ENCODE measurements at places on chromosomes 5 and 9.

DNA sequence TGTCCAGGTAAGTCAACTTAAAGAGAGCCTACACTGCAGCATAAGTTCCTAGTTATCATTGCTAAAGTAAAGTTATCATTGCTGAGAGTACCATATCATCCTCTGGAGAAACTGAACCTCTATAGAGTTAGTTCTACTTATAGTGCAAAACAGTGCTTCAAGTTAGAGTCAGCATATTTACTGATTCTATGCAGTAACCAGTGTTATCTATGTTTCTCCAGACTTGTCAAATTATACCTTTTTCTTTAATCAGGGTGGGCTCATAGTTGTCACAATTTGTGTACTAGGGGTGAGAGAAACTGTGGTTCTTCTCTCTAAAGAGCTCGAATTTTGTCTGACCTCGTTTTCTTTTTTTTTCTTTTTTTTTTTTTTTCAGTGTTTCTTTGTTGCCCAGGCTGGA, 79.6 kb downstream of the ANXA2R start:
- no peak for DNase-seq

DNA sequence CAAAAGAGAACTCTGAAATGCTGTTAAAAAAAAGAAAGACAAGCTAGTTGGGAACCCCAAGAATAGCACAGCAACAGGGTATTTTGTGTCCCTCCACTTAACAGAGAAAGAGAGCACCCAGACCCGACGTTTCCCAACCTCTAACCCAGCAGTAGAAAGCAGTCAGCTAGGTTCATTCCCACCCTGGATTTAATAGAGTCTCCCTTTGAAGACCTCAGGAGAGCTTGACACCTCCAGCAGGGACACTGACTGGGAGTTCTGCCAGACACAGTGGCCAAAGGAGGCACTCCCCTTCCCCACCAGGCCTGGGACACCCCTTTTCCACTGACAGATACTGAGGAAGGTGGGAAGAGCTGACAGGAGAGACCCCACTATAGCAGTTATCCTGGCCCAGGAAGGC, 337.5 kb upstream of the MSX2 start:
- DNase-seq: no peak

GRCh38 chr5:142770650-142771609, 753 bp downstream of the ARHGAP26 start:
- peak; percentile 62 for DNase-seq

- DNase-seq: peak; percentile 52
These were observed 48.5 kb downstream of the SIL1 start for GRCh38 chr5:139149477-139150199.

DNA sequence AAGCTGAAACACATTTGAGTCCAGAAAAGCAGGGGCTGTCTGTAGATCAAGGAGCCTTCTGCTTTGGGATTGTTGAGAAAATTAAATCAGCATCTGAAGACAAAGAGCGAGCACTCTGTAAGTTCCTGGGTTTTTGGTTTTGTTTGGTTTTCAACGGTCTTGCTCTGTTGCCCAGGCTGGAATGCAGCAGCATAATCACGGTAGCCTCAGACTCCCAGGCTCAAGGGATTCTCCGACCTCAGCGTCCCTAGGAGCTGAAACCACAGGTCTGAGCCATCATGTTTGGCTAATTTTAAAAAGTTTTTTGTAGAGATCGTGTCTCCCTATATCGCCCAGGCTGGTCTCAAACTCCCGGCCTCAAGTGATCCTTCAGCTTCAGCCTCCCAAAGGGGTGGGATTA, 266.5 kb upstream of the ADAMTS16 start:
- DNase-seq: no peak

- no peak for DNase-seq
These were observed 601.1 kb downstream of the KCTD16 start for GRCh38 chr5:144771802-144772201.

GRCh38 chr9:19913151-19913550, 124.3 kb upstream of the SLC24A2 start:
- DNase-seq: no peak

DNA sequence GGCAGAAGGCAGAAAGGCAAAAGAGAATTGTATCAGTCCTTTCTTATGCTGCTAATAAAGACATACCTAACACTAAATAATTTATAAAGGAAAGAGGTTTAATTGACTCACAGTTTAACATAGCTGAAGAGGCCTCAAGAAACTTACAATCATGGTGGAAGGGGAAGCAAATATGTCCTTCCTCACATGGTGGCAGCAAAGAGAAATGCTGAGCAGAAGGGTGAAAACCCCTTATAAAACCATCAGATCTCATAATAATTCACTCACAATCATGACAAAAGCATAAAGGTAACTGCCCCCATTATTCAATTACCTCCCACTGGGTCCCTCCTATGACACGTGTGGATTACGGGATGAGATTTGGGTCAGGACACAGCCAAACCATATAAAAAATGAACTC, 312.5 kb upstream of the PTGER4 start:
- no peak for DNase-seq

- DNase-seq: peak; percentile 54
These were observed at the start of gene FGD3 for GRCh38 chr9:92947268-92948037. FGD3 (plus strand) TSS chr9:92947523; CDS start chr9:92976257, 28,734 bp downstream.

DNA sequence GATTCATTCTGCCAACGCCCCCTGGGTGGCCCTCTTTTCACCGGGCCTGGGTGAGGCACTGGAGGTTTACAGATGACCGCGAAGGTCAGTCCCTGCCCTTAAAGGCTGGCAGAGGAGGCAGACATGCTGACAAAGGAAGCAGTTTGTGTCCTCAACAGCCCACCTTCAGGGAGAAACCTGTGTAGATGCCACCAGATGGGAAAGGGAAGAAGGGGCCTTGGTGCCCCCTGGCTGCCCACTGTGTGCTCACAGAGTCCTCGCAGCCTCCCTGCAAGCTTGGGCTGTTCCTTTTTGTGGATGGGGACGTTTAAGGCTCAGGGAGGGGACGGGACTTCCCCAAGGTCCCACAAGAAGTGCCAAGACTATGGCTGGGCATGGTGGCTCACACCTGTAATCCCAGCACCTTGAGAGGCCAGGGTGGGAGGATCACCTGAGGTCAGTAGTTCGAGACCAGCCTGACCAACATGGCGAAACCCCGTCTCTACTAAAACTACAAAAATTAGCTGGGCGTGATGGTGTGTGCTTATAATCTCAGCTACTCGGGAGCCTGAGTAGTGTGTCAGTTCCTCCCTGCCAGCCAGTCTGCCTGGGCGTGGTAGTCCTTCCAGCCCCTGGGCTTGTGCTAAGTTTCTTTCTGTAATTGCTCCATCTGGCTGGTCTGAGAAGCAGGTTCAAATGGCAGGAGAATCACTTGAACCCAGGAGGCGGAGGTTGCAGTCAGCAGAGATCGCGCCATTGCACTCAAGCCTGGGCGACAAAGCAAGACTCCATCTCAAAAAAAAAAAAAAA, 36.2 kb downstream of the NEK6 start:
- peak; percentile 67 for DNase-seq

GRCh38 chr5:74862221-74862620, 4.0 kb downstream of the FAM169A start:
- DNase-seq: no peak

DNA sequence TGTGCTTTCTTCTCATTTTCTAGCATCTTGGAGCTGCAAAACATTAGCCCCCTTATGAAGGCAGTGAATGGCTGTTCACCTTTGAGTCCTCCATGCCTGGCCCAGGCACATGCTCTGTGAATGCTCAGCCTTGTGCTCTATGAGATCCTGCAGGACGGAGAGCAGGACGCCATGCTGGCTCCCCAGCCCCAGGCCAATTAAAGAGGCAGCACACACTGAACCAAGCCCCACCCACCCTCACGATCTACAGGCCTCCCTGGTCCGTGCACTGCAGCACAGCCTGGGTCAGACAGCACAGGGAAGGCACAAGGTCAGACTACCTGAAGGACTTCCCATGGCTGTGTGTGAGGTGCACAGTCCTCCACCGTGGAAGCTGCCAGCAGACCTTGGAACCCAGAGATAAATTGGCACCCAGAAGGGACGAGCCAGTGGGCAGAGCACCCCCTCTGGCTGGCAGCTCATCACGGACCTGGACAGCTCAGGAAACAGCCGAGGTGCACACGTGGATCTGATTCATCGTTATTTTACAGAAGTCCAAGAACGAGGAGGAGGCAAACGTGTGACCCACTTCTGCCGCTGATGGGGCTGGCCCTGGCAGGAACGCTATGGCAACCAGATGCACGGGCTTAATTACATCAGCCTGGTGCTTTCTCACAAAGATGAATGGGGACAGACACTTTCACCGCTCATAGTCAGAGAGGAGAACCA, 59.5 kb downstream of the OLFM1 start:
- DNase-seq: peak; percentile 36

- no peak for DNase-seq
These were observed 44.2 kb downstream of the GSN start for GRCh38 chr9:121312169-121312568.

DNA sequence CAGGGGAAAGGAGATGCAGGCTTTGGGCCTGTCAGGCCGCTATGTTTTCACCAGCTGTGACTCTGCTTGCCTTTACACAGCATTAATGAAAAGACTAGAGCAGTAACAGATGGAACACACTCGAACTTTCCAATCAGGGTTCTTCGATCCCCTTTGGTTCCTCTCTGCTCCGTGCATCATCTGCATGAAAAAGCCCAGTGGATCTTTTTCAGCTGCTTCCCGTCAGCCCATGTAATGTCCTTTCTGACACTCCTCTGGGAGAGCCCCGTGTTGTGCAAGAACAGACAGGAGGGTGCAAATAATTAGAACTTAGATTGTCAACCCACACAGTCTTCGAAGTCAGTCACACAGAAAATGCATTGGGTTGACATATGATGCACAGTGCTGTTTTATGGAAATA, 448.9 kb upstream of the ZNF462 start:
- no peak for DNase-seq

DNA sequence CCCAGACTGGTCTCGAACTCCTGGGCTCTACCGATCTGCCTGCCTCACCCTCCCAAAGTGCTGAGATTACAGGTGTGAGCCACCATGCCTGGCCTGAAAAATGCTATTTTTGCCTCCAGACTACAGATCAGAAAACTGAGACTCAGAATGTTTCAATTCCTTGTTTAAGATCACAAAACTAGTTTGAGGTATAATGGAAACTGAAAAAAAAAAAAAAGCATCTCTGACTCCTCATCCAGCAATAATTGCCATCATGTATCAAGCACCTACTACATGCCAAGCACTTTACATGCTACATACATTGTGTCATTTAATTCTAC, 35.6 kb downstream of the PLAC8L1 start:
- DNase-seq: no peak

DNA sequence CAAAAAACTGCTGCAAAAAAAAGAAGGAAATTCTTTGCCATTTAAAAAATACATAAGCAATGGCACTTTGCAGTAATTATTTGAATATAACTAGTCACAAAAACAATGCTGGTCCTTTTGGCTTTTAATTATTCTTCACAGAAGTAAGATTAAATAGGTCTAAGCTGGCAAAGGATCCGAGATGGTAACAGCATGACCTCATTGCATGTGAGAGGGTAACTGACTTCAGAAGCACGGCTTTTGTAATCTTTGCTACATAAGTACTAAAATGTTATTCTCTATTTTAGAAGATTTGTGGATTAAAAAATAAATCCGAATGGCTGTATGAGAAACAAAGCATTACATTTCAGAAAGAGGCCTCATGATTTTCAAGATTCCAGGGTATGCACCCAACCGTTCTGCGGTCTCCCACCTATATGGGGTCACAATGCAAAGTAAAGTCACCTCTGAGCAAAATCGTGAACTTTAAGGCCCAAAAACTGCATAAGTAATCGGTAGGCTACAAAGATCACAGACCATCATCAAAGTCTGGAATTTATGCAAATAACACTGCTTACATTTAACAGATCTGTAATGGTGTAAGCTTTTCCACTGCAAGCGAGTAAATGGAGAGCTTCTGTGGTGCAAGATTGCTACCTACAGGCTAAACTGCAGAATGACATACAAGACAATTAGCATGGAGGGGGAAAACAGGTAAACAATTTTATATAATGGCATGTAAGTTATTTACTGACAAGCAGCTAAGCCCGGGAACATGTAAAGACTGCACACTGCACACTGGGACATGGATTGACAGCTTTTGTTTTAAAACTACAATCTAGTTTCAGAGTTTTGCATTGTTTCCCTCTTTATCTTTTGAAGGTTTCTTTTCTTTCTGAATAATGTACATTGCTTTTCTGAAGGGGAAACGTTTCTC, 231.6 kb downstream of the SLF1 start:
- peak; percentile 78 for DNase-seq

DNA sequence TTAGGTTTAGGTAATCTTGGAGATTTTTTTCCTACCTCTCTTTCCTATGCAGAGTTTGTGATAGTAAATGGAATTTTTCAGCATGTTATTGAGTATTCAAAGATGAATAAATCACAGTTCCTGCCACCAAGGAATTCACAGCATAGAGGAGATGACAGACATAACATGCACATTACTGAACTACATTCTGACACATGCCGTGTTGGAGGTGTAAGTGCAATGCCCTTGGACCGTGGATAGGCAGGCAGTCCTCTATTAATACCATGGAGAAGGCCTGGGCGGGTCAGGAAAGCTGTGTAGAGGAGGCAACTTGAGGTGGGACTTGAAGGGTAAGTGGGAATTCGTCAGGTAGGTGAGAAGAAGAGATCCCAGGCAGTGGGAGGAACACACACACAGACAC, 43.9 kb downstream of the MCCC2 start:
- no peak for DNase-seq

DNA sequence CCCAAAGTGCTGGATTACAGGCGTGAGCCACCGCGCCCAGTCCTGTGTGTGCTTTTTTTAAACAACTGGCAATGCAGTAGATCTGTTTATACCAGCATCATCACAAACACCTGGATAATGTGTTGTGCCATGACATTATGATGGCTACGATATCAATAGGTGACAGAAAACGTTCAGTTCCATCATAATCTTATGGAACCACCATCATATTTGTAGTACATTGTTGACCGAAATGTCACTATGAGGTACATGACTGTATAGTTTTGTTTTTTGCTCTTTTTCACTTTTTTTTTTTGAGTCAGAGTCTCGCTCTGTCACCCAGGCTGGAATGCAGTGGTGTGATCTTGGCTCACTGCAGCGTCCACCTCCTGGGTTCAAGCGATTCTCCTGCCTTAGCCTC, 24.4 kb downstream of the ANKRD55 start:
- DNase-seq: no peak

DNA sequence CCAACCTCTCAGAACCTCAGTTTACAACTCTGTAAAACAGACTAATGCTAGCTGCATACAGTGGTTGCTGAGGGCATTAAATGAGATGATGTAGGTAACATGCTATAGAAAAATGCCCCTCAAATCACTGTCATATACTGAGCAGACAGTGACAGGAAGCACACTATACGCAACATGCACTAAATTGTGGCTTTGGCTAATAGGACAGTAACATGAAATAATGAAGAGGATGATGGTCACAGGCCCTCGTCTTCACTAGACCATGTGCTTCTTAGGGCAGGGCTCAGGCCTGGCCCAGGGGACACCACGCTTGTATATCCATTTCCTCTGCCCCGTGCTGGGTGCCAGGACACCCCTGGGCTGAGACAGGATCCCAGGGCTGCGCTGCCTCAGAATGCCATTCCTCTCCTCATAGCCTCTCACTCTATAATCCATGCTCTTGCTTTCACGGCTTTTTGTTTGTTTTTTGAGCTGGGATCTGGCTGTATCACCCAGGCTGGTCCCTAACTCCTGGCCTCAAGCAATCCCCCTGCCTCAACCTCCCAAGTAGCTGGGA, 18.9 kb downstream of the CSF1R start:
- no peak for DNase-seq

GRCh38 chr5:115977988-115978387, 15.7 kb downstream of the LVRN start:
- DNase-seq: peak; percentile 89

GRCh38 chr9:12766357-12766756, 8.5 kb upstream of the LURAP1L start:
- no peak for DNase-seq

All from GM23248 (cell line).